ENCODE measurements at places on chromosomes 7 and 10. TPM values are rescaled to one million over a fixed set of nuclear protein-coding genes. Genes with fewer than 3 reads are reported as not detected.

GRCh38 chr10:29749150-29749549 lies 114.4 kb upstream of the SVIL start:
- no peak for DNase-seq

IFIT2 gene
- 4.7 TPM for total RNA-seq

H2BK1 gene
- total RNA-seq, result not detected

DNA sequence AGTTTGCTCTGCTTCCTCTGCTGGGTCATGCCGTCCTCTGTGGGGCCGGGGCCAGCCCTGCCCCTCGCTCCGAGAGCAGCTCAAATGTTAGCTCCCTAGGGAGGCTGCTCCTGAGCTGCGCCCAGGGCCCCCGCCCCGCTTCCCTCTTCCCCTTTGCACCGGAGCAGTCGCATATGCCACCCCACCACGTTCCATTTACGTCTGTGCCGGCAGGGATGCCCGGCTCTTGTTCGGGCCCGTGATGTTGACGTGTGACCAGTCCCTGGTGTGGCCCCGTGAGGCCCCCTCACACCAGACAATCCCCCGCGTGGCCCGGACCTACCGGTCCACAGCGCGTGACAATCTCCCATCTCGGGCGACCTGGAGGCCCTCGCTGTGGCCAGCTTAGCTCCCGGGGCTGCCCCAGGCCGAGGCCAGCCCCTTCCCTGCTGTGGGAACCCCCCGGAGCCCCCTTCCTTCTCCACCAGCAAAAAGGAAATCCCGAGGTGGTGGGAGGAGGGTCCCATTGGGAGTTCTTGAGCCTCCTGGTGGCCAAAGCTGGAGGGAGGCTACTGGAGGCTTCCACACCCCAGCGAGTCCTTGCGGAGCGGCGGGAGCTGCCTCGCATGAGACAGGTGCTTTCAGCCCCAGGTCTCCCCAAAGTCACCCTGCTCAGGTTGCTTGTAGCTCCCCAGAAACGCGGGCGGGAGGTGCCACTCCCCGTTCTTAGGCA lies 15.2 kb downstream of the FAM20C start:
- no peak for DNase-seq

CHN2 gene
- total RNA-seq, result 32.6 TPM

GRCh38 chr7:158957510-158957906 lies 101.2 kb downstream of the DYNC2I1 start:
- DNase-seq, result no peak

TEX36 gene
- total RNA-seq, result not detected

DNA sequence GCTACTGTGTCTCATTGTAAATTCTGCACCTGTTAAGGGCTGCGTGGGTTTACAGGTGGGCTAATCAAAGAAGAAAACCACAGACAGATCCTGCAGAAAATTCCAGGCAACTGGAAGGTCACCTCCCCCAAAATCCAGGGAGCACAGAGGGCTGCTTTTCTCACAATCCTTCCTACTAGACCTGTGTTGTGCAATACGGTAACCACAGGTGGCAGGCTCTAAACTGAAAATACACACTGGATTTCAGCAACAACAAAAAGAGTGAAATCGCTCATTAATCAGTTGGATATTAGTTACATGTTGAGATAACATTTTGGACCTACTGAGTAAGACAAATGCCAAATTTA lies 83.2 kb downstream of the SLC16A9 start:
- DNase-seq, result no peak

GRCh38 chr10:77431209-77431611 lies 206.4 kb downstream of the KCNMA1 start:
- no peak for DNase-seq

- no peak for DNase-seq
Measured at GRCh38 chr7:112898432-112899290, 108.5 kb upstream of the TMEM168 start.

GRCh38 chr10:104735036-104735756 lies 94.1 kb downstream of the SORCS3 start:
- peak; percentile 30 for DNase-seq

DNA sequence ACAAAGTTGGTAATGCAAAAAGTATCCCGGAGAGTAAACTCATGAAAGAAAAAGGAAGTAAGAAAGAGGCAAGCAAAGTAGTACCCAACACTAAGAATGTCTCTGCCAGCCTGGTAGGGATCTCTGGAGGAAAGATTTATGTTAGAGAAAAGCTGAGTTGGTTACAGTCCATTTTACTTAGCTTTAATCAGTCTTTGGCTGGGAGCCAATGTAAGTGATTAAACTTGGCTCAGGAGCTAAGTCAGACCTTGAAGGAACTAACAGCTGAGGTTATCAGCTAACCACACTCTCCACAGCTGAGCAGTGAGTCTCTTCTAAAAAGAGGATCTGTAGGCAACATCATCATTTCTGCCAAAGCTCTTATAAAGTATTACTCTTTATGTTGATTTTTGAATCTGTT lies 148.0 kb downstream of the ANKRD7 start:
- DNase-seq, result no peak

AGFG2 gene
- total RNA-seq, result 53.0 TPM

- DNase-seq, result no peak
Measured at GRCh38 chr7:20798081-20798693, 11.5 kb upstream of the SP8 start.

IQUB gene
- 0.82 TPM for total RNA-seq

MRLN gene
- not detected for total RNA-seq

SAMD8 gene
- total RNA-seq, result 39.6 TPM

DNA sequence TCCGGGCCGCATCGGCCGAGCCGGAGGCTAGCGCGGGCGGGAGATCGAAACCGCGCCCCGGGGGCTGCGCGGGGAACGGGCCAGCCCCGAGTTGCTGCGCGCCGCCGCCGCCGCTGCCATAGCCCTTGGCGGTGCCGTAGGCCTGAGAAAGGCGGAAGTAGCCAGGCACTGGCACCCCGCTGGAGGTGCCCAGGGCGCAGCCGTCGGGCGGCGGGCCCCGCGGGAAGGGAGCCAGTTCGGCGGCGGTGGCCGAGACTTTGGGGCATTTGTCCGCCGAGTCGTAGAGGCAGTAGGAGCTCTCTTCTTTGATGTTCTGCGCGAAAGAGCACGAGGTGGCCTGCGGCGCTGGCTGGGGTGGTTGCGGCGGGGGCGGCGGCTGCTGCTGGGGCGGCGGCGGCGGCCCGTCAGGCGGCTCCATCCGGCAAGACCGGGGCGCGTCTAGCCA lies 587 bp downstream of the HOXA10 start:
- DNase-seq, result no peak

DNA sequence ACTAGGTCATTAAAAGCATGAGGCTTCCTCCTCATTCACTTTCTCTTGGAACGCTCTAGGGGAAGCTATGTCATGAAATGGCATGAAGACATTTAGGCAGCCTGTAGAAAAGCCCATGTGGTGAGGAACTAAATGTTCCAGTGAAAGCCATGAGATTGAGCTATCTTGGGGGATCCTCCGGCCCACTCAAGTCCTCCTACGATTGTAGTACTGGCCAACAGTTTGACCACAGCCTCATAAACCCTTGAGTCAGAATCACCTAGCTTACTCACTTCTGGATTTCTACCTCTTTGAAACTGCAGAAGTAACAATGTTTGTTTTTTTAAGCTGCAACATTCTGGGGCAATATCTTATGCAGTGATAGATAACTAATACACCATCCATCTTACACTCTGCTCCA lies 605.1 kb downstream of the SORCS1 start:
- DNase-seq, result no peak

- no peak for DNase-seq
Measured at GRCh38 chr7:79982141-79982770, 152.4 kb upstream of the GNAI1 start.

EZH2 gene
- 4.0 TPM for total RNA-seq

GRCh38 chr10:33410096-33410859 lies 75.8 kb upstream of the NRP1 start:
- no peak for DNase-seq

DNA sequence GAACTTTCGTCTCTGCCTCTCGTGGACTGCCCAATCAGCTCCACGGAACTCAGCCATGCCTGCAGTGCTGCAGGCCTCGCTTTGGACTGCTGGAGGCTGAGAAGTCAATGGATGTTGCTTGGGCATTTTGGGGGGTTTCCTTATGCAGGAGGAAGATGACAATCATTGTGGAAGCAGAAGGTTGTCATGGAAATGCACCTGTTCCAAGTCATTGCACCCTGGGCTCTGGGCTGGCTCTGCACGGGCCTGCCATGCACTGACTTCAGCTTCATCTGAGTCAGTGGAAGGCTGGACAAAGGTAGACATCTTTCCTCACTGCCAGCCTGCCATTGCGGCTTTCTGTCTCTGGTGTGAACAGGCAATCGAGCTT lies 217.3 kb downstream of the RPS24 start:
- no peak for DNase-seq

GRCh38 chr10:37707829-37708578 lies 149.4 kb downstream of the ZNF248 start:
- DNase-seq, result no peak

- no peak for DNase-seq
Measured at GRCh38 chr7:11829954-11830353, 2.0 kb downstream of the THSD7A start.

DNA sequence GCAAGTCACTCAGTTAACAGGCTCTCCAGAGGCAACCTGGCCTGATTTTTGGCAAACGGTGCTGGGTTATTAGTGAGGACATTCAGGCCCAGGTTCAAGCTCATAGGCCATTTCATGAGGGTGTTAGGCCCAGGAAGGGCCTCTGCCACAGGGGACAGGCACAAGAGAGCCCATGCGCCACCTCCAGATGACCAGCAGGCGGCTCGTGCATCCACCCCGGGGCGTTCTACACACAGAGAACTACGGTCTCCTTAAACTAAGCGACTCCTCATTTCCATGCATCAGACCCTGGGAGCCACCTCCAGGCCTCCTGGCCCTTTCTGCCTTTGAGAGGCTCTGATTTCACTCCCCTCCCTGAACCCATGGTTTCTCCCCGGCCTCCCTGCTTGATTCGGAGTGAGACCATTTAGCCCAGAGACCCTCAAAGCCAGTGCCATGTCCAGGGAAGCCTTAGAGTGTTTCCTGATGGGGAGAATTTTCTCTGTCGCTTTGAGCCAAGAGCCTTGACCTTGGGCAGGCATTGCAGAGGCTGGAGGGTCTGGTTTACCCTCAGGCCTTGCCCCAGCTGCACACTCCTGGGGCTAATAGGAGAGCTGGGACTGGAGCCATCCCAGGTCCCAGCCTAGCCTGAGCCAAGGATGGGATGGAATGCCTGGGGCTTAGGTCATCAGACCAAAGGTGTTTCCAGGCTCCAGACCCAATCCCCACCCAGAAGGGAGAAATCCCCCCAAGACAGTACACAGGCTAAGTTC lies 188.0 kb downstream of the GRID1 start:
- peak; percentile 18 for DNase-seq

POT1 gene
- 27.3 TPM for total RNA-seq

Data from ovary (tissue), 10 donors.